ENCODE measurements at places on chromosomes 5 and 9. TPM values are rescaled to one million over a fixed set of nuclear protein-coding genes. Genes with fewer than 3 reads are reported as not detected.
A peak's percentile ranks its signal among the peaks of the same experiment; 100 is the strongest.

- peak; percentile 9 for DNase-seq
These were observed 121.5 kb downstream of the EHMT1 start for GRCh38 chr9:137740312-137740711.

DNA sequence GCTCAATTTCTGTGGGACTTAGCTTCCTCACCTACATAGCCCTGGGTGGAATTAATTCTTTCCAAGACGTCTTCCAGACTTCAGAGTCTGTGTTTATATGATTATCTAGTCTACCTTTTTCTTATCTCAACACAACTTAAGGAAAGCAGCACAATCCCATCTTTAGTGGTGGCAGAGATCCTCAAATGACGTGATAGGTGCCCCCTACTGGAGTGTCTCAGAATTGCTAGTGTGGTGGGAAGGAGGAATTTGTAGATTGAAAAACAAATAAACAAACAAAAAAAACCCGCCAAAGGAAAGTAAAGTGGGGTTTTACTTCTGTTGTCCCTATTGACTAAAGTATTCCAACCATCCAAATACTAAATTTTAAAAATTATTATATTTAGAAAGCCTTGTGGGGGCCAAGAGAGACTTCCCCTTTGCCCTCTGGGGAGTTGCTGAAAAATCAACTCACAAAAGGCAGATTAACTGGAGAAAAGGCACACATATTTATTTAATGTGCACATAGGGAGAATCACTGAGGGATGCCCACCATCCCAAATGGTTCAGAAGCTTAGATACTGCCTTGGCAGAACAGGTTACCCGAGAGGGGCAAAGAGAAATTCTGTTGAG is 283.3 kb downstream of the TMEM167A start:
- DNase-seq: peak; percentile 10

- no peak for DNase-seq
These were observed 129.7 kb upstream of the MAP3K1 start for GRCh38 chr5:56685503-56686217.

DNA sequence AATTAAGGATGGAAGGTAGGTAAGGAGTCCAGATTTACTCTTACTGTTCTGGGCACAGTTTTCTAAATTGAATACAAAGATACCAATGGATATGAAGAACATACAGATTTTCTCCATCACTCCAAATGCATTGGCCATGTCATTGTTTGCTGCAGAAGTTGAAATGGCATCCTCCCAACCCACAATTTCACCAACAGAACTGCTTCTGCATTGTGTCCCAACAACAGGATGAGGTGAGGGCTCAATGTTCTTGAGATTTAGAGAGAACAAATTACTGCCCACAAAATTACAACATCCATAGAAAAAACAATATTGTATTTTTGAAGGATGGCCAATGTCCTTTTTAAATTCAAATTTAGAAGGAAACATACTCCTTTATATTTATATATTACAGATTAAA is 88.9 kb downstream of the NUDT12 start:
- no peak for DNase-seq

- DNase-seq: no peak
These were observed 402.4 kb downstream of the AGTPBP1 start for GRCh38 chr9:85339338-85339737.

DNA sequence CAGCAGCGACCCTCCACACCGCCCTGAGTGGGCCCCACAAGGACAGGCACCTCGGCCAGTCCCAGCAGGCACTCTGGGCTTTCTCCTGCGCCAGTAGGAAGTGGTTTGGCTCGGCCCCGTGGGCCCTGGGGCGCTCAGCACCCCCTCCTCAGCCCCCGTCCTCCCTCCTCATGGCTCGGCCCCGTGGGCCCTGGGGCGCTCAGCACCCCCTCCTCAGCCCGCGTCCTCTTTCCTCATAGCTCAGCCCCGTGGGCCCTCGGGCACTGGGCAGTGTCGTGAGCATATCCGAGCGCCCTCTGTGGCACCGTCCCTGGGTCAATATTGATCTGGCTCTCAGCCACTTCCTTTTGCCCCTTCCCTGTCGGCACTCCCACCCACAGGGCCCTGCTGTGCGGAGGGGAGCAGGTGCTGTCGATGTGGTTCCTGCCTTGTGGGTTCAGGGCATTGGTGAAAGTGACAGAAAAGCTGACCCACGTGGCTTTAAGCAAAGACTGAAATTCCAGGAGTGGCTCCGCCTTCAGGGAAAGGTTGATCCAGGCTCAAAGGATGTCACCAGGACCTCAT is 5.5 kb upstream of the SCGB3A1 start:
- DNase-seq: no peak

DNA sequence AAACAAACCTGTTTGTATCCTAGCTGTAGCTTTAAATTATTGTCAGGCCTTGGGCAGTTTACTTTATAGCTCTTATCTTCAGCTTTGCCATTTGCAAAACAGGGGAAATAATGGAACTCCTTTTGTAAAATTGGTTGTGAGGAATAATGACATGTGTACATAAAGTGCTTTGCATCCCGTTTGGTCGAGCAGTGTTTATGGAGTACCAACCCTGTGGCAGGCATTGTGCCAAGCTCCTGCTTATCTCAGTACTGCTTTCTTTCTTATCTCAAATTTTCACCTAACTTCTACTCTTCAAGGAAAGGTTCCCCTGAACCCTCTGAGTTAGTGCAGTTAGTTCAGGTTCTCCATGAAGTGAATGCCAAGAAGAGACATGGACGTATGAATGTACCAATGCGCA is 9.4 kb upstream of the TENT2 start:
- DNase-seq: no peak

DNA sequence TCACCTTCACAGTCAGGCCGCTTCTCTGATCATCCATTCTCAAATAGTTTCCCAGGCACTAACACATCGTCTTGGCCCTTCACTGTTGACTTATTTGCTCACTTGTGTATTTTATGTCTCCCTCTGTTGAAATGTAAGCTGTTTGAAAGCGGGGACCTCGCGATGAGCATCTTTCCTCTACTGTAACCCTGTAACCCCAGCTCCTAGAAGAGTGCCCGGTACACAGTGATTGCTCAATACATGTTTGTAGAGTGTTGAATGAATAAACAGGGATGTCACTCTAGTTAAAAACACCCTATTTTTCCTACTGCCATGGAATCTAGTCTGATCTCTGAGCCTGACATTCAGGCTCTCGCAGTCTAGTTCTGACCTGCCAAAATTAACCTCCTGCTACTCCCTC is 150.8 kb downstream of the TTLL11 start:
- no peak for DNase-seq

- no peak for DNase-seq
These were observed 74.3 kb upstream of the KLF9 start for GRCh38 chr9:70488793-70489105.

DNA sequence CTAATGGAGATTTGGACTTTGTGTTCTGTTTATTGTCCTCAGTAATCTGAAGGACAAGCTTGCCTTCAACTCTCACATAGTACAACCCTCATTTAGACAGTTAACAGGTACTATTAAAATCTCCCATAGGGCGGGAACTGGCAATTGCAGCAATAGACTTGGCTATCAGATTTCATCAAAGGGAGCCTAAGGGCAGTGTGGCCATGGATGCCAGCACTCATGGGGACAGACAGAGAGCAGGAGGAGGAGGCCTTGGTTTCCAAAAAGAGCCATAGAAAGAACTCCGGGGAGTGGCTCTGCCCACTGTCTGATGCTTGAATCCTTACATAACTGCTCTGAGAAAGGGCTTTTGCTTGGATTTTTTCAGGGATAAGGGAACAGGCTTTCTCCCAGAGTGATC is 6.8 kb downstream of the SLC36A1 start:
- DNase-seq: no peak

- DNase-seq: no peak
These were observed 1154.7 kb downstream of the DTWD2 start for GRCh38 chr5:117833691-117834090.

DNA sequence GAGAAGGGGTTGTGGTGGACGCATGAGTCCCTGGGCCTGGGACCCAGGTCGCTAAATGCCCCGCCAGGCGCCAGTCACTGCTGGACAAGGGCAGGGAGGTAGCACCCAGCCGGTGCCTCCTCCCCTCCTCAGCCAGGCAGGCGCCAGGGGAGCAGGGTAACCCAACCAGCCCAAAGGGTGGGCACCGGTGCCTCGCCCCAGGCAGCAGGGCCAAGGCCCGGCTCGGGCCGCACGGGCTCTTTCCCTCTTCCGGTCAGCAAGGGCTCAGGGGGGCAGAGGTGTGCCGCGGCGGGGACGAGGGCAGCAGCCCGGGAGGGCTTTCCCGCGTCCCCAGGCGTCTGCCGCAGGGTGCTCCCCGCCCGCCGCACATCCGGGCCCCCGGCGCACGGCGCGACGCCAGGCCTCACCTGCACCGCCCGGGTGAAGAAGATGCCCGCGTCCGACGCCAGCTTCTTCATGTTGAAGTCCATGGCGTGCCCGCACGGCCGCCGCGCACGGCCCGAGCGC is 393 bp downstream of the SH3GLB2 start:
- DNase-seq: no peak

DNA sequence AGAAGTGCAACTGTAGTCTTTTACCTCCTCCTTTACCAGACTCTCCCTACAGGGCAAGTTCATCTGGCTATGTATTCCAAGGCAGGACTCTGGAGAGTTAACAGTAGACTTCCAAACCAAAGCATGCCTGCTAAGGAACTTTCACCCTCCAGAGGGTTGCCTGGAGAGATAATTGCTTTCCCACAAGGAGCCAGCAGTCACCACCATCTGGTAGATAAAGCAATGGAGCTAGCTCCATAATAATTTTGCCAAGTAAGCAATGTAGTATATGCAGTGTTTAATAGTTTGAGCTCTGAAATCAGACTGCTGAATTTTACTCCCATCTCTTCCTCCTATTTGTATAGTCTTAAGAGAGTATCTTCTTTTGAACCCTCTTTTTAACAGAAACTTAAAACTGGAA is 566.8 kb upstream of the PTGER4 start:
- DNase-seq: no peak

- DNase-seq: no peak
These were observed 267.0 kb downstream of the CETN3 start for GRCh38 chr5:90142541-90142940.

GRCh38 chr9:111020594-111020993 is 17.7 kb downstream of the LPAR1 start:
- DNase-seq: no peak

DNA sequence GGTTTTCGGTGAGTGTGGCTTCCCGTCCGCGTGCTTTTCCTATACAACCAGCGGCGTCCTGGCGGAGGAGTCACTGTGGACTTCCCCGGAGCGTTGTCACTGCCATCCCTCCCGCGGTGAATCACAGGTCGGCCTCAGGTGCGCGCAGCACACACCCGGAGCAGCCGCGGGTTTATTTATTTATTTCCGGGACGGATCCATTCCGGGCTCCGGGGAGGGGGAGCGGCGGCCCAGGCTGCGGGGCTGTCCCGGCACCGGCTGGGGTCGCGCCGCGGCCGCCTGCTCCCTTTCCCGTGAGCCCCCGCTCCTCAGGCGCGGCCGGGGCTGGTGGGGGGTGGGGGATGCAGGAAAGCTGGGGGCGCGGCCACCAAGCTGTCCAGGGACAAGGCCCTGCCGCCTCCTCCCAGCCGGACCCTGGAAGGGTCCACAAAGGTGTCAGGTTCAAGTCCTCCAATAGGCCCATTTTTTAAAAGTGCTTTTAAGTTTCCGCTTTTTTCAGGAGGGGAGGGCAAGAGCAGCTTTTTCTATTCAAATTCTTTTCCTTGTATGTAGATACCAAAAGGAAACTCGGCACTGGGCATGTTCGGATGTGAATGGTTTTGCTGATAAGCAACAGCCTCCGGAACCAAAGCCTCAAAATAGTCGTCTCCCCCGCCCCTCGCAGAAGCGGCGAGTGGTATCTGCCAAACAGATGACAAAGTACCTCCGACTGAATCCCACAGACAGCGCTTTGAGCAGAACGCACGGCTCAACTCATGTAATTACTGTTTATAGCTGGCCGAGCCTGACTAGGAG is 192.5 kb downstream of the CD180 start:
- DNase-seq: peak; percentile 84

- peak; percentile 69 for DNase-seq
These were observed 55.3 kb upstream of the IL17B start for GRCh38 chr5:149434162-149435014.

- peak; percentile 92 for DNase-seq
These were observed 65.3 kb downstream of the MARCHF3 start for GRCh38 chr5:126965061-126965475.

- DNase-seq: no peak
These were observed 3.8 kb downstream of the PSD2 start for GRCh38 chr5:139799359-139799758.

The ZNF189 gene
- total RNA-seq: 10.8 TPM

The GFPT2 gene
- 3.9 TPM for total RNA-seq

The CAPSL gene
- not detected for total RNA-seq

The CFAP90 gene
- not detected for total RNA-seq

The CXCL14 gene
- total RNA-seq: not detected

The C9orf57 gene
- total RNA-seq: not detected

The LSM11 gene
- total RNA-seq: 2.4 TPM

The ARL14EPL gene
- total RNA-seq: not detected

The TRAF1 gene
- total RNA-seq: 0.91 TPM

The PPP2R2B gene
- total RNA-seq: not detected

The LCN10 gene
- total RNA-seq: not detected

The GPR21 gene
- 0.26 TPM for total RNA-seq

Measured in HFFc6 (cell line).